ENCODE measurements at places on chromosomes 11 and 22. TPM values are rescaled to one million over a fixed set of nuclear protein-coding genes. Genes with fewer than 3 reads are reported as not detected.

The THY1 gene
- not detected for total RNA-seq

The NCAM1 gene
- 0.39 TPM for total RNA-seq

The B4GALNT4 gene
- total RNA-seq, result 6.6 TPM

The P4HA3 gene
- total RNA-seq, result not detected

The IL18BP gene
- total RNA-seq, result 13.8 TPM

The GLYATL2 gene
- not detected for total RNA-seq

The HEPN1 gene
- not detected for total RNA-seq

The OR5B21 gene
- 0.66 TPM for total RNA-seq

The APOL2 gene
- total RNA-seq, result 68.6 TPM

The C11orf42 gene
- total RNA-seq, result not detected

DNA sequence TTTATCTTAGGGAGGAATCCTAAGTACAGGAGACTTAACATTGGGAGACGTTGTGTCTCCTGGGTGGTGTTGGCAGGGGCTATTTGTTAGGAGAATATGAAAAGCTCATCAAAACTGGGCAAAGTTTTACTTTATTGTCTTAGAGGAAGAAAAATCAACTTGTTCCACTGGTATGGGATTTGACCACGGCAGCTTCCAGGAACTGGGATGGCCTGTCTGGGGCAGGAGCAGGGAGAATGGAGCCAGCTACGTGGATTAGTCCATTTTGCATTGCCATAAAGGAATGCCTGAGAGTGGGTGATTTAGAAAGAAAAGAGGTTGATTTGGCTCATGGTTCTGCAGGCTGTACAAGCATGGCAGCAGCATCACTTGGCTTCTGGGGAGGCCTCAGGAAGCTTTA, 198.4 kb downstream of the ADAMTS15 start:
- no peak for DNase-seq

GRCh38 chr11:15821451-15821850, 534.9 kb downstream of the SOX6 start:
- DNase-seq, result no peak

GRCh38 chr11:102989379-102990047, 34.0 kb upstream of the MMP13 start:
- no peak for DNase-seq

DNA sequence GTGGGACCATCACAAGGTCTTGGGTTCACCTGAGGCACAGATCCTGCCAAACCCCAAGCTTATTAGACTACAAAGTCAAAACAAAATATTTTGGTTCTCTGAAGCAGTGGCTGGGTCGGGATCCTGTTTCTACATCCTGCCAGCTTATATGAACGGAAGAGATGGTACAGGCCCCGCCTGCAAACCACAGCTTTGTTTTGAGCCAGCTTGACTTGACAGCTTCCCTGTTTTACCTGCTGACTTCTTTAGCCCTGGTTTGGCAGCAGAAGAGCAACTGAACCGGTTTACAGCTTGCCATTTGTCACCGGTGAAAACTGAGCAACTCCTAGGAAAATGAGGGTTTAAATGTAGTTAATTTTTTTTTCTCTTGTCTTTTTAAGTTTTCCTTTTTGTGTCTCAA, 11.4 kb downstream of the PACS1 start:
- DNase-seq, result peak; percentile 49

DNA sequence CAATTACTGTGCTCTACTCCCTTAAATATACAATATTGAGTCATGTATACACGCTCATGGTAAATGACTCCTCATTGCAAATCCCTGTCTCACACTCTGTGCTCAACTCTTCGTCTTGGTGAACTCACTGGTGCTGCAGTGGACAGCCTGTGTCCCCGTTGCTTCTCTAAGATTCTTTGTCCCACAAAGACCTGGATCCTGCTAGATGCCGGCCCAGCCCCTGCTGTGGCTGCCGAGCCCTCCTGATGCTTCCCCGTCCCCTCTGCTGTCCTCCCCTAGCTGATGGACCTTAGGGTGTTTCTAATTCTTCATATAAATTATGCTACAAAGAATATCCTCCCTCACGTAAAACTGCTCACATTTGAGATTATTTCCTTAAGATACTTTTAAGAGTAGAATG, 5.5 kb downstream of the APOL2 start:
- DNase-seq, result no peak

DNA sequence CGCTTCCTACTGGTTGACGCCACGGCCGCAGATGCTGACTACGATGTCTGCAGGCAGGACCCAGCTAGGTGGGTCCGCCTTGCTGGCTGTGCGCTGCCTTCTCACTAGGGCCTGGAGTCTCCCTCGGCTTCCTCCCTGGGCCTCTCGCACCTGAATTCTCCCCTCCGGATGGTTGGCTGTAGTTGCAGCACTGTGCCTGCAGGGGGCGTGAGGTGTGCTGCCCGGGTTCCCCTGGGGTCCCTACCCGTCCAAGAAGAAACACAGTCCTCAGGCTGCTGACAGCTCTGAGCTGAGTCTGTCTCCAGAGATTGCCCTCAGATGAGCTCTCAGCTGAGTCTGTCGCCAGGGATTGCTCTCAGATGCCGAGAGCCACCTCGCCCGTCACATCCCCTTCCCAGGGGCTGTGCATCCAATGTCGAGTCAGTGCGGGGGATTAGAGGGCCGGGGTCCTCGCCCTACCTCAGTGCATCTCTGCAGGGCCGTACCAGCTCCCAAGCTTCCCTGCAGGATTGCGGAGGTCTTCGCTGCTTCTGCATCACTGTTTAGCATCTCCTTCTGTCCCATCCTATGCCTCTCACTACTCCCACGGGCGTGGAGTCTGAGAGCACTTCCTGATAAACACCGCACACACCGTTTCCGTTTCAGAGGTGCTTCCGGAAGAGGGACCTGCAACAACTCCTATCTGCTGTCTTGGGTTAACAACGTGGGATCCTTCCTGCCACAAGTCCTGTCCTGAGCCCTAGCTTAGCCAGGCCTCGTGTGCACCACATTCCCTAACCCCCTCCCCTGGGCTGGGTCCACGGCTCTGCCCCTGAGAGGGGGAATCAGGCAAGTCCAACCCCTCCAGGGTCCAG, 196.9 kb downstream of the CSNK2A3 start:
- peak; percentile 75 for DNase-seq

DNA sequence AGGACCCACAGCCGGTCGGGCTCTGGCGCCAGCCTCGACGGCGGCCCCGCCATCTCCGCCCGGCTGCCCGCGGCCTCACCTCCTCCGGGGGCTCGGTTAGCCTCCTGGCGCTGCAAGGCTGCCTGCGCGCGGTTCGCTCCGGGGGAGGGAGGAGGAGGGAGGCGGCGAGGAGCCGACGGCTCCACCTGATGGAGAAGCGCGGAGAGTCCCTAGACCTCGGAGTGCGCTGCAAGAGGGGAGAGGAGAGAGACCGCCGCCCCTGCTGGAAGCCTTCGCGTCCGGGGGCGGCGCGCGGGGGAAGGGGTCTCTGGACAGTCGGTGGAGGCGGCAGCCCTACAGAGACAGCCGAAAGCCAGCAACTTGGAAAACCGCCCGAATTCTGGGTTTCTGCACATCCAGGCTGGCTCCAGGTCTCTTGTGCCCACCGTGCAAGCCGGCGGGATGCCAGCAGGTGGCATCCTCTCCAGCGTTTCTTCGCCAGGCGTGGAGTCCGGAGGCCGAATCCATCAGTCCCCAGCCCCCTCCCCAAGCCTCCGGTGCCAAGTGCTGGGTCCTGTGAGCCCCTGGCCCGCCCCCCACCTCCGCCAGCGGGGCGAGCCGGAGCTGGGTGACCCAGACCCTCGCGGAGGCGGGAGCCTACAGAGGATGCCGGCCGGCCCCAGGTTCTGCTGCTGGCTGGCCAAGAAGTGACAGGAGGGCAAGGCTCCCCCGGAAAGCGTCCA, 2.9 kb upstream of the KIRREL3 start:
- peak; percentile 19 for DNase-seq

GRCh38 chr11:95074792-95075563, 8.3 kb downstream of the SRSF8 start:
- DNase-seq, result no peak

DNA sequence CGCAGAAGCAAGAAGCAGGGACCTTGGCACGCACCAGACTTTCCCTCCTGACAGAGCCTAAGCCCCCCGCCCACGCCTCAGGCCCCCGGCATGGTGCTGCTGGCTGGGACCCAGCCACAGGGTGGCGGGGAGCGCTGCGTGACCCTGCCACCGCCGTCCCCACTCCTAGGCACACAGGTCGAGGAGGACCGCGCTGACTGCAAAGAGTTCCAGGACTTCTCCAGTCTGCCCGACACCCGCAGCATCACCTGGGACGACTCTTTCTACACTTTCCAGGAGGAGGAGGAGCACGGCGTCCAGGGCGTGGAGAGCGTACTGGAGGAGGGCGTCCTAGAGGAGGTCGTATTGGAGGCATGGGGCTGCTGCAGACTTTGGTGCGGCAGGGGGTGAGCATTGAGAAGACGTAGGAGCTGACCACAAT, 103.7 kb downstream of the TRIM51G start:
- no peak for DNase-seq

DNA sequence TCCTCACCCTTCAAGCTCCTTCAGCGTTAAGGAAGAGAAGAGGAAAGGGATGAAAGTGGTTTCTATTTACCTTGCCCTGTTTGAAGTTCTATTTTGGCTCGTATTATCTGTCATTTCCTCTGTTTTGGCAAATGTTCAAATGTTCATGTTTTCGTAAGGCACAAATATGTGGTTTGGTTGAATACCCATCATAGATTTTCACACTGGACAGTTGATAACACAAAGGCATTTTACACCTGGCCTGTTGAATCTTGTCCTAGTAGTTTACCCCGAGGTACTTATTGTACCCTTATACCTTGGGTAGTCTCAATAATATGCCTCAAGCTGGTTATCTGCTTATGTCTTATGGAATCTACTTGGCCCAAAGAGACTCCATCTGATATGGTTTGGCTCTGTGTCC, 706.9 kb downstream of the METTL15 start:
- DNase-seq, result no peak

GRCh38 chr11:46513934-46514342, 79.9 kb downstream of the AMBRA1 start:
- no peak for DNase-seq

- DNase-seq, result no peak
Measured at GRCh38 chr22:47539374-47539773, 776.9 kb downstream of the TBC1D22A start.

GRCh38 chr22:30079952-30080533, at the start of gene HORMAD2:
Gene HORMAD2, plus strand, starts transcription at chr22:30080464. Its CDS starts 13,489 bp downstream, at chr22:30093953.
- no peak for DNase-seq

- DNase-seq, result no peak
Measured at GRCh38 chr11:119266517-119267255, 50.2 kb downstream of the MCAM start.

DNA sequence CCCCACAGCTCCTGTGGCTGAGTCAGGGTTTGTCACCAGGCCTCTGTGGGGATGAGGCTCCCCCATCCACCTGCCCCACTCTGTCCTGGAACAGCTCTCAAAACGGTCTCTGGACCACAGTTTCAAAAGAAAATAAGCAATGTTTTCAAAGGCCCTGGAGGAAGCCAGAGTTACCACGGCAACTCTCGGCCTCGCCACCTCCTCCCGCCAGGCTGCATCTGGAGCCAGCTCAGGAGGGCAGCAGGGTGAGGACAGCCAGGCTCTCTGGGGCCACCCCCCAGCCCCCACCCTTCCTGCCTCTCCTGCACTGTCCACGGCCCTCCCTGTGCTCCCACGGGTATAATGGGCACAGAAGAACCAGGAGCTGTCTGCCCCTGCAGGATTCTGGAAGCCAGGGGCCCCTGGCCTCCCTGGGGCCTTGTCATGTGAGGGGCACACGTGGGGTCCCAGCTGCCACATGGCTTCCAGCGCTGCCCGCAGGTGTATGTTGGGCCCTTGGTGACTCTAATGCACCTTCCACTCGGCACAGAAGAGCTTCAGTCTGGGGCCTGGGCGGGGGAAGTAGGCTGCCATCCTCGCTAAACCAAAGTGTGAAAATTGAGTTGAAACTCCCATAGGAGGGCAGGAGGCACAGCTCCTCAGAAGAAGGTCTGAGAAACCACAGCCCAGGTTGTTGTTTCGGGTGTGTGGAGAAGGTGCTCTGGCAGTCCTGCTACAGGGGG, 10.3 kb downstream of the CD81 start:
- DNase-seq, result no peak

DNA sequence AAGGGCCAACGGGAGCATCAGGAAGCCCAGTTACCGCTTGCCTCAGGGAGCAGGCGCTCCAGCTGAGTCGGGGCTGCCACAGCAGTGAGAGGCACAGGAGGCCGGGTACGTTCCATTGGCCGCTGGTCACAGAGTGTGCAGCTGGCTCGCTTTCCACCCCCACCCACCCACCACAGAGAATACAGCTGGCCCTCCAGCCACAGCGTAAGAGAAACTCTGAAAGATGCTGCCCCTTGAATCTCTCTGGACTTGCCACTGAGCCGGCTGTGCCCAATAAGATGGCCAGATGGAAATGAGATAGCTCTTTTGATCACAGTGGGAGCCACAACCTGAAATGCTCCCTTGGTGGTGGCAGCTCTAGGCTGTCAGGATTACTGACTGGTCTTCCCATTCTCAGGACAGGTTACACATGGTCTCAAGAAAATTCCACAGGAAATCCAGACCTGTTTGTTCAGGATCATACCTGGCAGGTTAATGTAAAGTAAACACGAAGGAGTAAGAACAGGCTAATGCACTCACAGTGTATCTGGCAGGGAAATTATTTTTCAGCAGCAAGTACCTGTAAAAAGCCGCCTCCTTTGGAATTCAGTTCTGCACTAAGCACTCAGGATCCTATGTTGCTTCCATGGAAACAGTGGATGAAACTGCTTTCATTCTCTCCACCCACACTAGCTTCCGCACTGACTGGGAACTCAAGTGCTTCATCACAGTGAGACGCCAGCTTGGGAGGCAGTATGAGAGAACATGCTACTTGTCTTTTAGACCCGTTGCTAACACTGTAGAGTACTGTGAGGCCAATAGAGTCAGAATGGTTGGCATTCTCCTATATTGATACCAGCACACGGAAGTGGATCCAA, 16.5 kb downstream of the SIAE start:
- no peak for DNase-seq

DNA sequence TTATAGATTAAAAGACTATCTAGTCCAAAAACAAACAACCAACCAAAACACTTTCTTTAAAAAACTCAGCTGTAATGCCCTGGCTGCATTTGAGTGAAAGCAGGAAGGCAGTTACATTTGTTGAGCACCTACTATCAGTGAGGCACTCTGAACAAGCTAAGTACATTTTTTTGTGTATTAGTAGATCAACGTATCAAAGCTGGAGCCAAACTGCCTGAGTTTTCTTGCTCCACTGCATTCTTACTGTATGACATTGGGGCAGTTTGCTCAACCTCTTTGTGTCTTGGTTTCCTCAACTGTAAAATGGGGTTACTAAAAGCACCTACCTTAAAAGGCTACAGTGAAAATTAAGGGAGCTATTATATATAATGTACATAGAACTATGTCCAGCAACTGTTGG, 22.0 kb downstream of the COA4 start:
- DNase-seq, result no peak

DNA sequence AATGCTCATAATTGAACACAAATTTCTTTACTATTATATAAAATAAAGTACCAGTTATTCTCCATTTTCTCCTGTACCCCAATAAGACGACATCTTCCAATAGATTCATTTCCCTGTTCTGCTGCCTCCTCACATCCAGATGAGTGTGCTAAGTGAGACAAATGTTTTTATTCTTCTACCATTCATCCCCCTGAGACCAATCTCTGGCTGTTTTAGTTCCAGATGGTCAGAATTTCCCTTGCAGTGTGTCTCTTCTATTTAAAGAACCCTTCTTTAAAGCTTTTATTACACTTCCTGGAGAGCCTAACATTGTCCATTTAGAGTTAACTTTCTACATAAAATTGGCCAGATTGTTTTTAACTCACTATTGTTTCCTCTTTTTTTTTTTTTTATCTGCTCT, 41.2 kb upstream of the GLYATL1 start:
- DNase-seq, result no peak

- DNase-seq, result peak; percentile 41
Measured at GRCh38 chr22:21009638-21010425, 5.1 kb upstream of the P2RX6 start.

- DNase-seq, result no peak
Measured at GRCh38 chr11:109798521-109798920, 294.7 kb upstream of the ZC3H12C start.
